Epithelial cell of esophagus (primary cell): ENCODE measurements at places on chromosomes 7 and 10.
A peak's percentile ranks its signal among the peaks of the same experiment; 100 is the strongest.

DNA sequence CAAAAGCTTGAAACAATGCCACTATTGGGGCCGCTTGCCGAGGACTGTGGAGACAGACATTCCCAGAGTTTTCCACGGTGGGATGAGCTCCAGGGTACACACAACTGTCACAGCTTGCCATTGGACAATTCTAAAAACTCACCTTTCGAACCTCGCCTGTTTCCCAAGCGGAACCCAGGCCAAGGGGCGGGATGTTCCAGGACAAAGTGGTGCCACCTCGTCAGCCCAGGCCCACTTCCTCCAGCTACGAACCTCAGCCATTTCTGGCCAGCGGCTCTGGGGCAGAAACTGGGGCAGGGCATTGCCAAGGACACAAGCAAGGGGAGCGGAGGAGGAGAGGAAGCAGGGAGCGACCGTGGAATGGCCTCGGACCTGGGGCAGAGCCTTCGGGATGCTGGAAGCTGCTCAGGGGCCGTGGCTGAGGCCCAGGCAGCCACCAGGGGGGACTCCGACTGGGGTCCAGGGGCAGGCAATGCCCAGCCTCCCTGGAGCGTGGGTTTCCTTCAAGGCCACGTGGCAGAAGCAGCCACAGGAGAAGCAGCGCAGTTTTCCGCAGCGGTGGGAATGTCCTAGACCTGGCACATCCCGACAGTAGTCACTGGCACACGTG is 44.7 kb upstream of the INSIG1 start:
- DNase-seq: no peak

GRCh38 chr10:49666054-49666615 is 13.3 kb upstream of the C10orf53 start:
- no peak for DNase-seq

DNA sequence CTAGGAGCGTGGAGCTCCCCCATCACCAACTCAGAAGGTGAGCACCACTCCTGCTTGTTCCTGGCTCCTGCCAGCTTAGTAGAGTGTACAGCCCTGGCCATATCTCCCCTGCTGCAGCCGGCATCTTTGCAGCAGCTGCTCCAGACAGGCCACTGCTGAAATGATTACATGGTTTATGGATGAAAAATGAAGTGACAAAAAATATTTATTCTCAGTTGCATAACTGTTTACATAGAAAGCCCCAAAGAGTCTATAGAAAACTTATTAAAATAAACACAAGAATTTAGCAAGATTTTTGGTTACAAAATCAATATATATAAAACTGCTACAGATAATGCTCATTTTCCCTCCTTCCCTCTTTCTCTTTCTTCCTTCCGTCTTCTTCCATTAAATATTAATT is 27.2 kb downstream of the C10orf67 start:
- DNase-seq: no peak

DNA sequence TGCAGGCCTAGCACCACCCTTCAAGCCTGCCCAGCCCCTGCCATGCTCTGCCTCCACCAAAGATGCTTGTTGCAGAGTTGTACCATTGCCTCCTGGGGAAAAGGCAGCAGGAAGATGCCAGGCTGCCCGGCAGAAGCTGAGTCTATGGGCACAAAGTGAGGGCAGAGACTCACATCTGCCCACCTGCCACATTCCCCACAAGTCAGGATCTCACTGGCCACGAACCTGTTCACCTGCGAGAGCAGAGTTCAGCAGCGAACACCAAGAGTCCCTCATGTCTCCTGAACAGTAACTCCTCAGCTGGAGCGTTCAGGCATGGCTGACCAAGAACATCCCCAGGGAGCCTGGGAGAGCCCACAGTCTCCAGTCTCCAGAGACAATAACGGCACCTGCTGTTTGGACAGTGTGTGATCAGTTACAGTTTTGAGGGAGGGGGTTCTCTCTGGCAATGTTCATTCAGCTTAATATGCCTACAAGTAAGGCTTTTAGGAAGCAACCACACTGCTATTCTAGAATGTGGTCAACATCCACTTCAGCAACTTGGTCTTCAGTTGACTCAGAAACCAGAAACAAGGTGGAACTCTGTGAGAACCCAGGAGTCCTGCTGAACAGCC is 78.5 kb downstream of the GRID1 start:
- DNase-seq: no peak

DNA sequence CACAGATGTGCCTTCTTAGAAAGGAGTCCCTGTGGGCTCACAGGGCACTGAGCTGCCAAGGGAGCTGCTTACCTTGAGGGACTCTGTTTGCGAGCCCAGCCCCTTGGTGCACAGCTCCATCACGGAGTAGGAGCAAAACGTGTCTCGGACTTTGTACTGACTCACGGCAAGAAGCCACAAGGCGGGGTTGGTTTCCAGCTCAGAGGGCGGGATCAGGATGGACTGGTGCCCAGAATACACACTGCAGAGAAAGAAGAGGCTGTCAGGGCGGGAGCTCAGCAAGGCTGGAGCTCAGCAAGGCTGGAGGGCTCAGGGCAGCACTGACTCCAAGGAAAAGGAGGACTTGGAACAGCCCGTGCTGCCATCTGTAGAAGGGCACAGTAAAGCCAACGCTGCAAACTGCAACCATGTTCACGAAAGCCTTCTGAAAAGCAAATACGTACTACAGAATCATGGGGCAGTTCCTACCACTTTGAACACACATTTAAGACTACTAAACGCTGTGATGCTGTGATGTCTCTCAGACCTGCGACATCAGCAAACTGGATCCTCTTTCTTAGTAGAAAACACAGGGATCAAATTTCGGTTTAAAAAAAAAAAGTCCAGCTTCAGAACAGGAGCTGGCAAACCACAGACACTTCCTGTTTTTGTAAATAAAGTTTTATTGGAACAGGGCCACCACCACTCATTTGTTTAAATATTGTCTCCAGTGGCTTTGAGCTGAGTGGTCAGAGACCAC is 194.3 kb downstream of the ZMYND11 start:
- DNase-seq: peak; percentile 93

DNA sequence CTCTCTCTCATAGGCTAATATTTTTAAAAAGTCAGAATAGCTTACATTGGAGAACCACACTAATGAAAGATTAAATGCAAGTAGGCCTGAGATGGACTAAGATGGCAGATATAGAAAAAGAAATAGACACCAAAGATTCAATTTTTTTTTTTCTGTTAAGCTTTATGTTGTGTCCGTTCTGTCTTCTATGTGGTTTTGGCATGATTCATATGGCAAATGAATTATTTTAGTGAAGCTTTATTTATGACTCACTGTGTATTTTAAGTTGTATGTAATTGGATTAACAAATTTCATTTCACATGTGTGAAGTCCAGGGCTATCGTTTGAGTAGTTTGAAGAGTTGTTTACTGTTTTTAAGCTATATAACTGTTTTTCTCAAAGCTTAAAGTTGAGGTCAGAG is 214.8 kb downstream of the CAMK1D start:
- DNase-seq: peak; percentile 37

GRCh38 chr7:4013793-4014192 is 668.3 kb upstream of the FOXK1 start:
- DNase-seq: no peak
